GM23248 (cell line): ENCODE measurements at places on chromosomes 4 and X. TPM values are rescaled to one million over a fixed set of nuclear protein-coding genes. Genes with fewer than 3 reads are reported as not detected.

GYPE gene
- polyA plus RNA-seq = 4.0 and 4.7 TPM in 2 replicates

LPAR4 gene
- polyA plus RNA-seq = not detected in 2 replicates

RGN gene
- 2.4 and 5.0 TPM in 2 replicates for polyA plus RNA-seq

MAGEB2 gene
- not detected in 2 replicates for polyA plus RNA-seq

SLC4A4 gene
- polyA plus RNA-seq = 7.2 and 7.9 TPM in 2 replicates

BEX1 gene
- 79.4 and 79.9 TPM in 2 replicates for polyA plus RNA-seq

STATH gene
- not detected in 2 replicates for polyA plus RNA-seq

SMR3B gene
- not detected in 2 replicates for polyA plus RNA-seq

POU3F4 gene
- polyA plus RNA-seq = not detected in 2 replicates

CLNK gene
- polyA plus RNA-seq = not detected in 2 replicates

OTC gene
- polyA plus RNA-seq = not detected in 2 replicates

TCEAL5 gene
- polyA plus RNA-seq = not detected in 2 replicates

CT45A5 gene
- not detected in 2 replicates for polyA plus RNA-seq

FGF2 gene
- 36.9 and 38.4 TPM in 2 replicates for polyA plus RNA-seq

SULT1B1 gene
- 0.10 and 0.11 TPM in 2 replicates for polyA plus RNA-seq

GRCh38 chrX:37896511-37896890 lies 49.1 kb upstream of the DYNLT3 start:
- peak; percentile 19 for DNase-seq

DNA sequence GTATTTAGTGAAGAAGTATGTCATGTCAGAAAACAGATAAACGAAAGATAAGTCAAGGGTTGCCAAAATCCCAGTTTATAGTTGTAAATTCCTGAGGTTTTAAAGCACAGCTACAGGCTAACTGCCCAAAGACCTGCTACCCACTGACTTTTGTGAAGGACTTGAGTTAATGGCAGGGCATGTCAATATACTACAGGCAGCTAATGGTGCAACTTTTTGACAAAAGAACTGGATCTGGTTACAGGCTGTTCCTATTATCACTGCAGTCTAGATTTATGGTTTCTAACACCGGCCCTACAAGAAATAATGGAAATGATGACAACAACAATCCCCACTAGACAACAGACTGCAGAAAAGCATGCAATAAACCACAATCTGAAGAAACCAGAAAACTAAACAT lies 6.4 kb downstream of the SCML2 start:
- DNase-seq = no peak

GRCh38 chr4:15376594-15376993 lies 51.2 kb upstream of the C1QTNF7 start:
- DNase-seq = peak; percentile 36

DNA sequence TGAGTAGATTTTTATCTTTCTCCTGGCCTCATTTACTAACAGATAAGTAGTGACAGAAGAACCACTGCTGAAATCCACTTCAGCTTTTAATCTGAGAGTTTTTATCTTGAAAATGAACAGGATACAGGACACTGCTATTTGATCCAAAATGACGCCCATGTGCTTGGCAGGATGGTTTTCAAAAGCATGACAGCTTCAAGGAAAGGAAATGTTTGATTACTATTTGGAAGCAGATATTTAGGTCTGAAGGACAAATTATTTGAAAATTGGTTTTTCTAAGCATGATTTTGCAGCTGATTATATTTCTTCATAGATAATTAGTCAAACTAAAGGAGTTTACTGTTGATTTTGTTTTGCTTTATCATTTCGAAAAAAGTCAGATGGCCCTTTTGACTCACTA lies 11.1 kb downstream of the PACRGL start:
- no peak for DNase-seq

DNA sequence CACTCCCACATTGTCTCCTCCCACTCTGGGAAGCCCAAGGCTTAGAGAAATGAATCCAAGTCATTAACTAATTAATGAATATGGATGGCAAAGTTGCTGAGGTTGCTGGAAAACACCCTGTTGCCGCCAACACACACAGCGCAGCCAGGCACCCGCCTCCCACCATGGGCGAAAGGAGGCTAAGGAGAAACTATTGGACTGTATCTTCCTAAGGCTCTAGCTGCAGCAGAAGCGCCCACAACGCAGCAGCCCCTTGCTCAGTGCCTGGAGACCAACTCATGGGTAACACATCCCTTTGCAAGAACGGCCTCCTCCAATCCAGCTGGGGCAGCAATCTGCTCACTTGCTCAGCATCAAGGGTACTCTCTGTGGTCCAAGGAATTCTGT lies 34.2 kb downstream of the TSC22D3 start:
- DNase-seq = peak; percentile 10

GRCh38 chrX:121958886-121959285 lies 911.5 kb downstream of the GLUD2 start:
- DNase-seq = peak; percentile 34

GRCh38 chrX:154096140-154097002 lies 1.1 kb downstream of the MECP2 start:
- peak; percentile 71 for DNase-seq

- no peak for DNase-seq
These were observed 174.9 kb upstream of the PCDH18 start for GRCh38 chr4:137707102-137707620.

GRCh38 chr4:120723105-120723504 lies 199.4 kb downstream of the PRDM5 start:
- no peak for DNase-seq

GRCh38 chrX:130560544-130560943 lies 158.8 kb downstream of the RBMX2 start:
- DNase-seq = no peak

DNA sequence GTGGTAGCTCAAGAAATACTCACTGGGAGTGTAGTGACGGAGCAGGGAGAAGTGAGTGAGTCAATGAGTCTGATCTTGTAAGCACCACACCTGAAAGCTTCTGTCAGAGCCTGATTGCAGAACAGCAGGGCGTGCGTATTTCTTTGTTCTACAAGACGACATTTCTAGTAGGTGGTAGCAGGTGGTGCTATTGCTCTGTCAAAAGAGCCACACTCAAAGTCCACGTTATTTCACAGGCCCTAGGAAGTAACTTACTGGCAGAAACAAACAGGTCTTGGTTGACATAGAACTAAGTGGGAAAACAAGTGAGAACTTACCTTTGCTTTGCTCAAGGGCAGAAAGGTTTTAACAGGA lies 46.4 kb upstream of the SPRY1 start:
- no peak for DNase-seq

DNA sequence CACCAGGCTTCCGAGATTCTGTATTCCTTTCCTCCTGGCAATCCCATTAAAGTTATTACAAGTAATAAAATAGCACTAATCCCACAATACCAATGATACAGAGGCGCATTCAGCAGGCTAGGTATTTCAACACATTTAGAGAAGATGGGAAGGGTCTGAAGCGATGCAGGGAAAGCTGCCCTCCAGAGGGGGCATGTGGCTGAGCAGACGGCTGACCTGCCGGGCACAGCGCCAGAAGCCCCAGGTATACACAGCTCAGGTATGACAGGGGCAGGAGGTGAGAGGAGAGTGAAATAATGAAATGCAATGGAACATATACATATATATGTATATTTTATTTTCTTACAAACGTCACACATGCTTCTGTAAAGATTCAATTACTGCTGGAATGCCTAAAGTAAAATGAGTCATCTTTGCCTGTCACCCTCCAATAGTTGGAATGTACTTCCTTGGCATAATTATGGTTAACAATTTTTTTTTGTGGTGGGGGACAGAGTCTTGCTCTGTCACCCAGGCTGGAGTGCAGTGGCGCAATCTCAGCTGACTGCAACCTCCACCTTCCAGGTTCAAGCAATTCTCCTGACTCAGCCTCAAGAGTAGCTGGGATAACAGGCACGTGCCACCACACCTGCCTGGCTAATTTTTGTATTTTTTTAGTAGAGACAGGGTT lies 21.3 kb upstream of the CDKN2AIP start:
- peak; percentile 64 for DNase-seq

DNA sequence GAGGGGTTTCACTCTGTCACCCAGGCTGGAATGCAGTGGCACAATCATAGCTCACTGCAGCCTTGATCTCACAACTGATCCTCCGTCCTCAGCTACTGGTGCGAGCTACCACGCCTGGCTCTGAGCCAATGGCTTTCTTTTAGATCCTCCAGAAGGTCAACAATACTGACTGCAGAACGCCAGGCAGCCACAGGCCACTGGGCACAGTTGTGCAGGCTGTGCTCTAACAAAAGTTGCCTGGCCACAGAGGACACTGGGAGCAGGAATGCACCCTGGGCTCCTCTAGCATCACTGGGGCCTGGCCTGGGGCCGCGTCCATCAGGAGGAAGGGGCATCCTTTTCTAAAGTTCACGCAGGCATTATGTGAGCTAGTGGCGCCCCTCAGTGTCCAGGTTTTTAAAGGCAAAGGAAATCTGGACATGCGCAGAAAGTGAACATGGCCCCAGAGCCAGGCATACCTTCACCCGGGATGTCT lies 14.9 kb upstream of the PORCN start:
- peak; percentile 70 for DNase-seq

GRCh38 chr4:140789759-140790158 lies 33.6 kb upstream of the TBC1D9 start:
- DNase-seq = peak; percentile 28

GRCh38 chr4:78310740-78311115 lies 240.8 kb upstream of the ANXA3 start:
- DNase-seq = no peak

- DNase-seq = peak; percentile 24
These were observed 3.4 kb upstream of the IGBP1 start for GRCh38 chrX:70129816-70130215.

GRCh38 chr4:19278665-19279064 lies 973.0 kb upstream of the SLIT2 start:
- no peak for DNase-seq

GRCh38 chr4:55338486-55338885 lies 7.6 kb upstream of the SRD5A3 start:
- no peak for DNase-seq

GRCh38 chr4:124478470-124478869 lies 234.1 kb downstream of the ANKRD50 start:
- DNase-seq = no peak

DNA sequence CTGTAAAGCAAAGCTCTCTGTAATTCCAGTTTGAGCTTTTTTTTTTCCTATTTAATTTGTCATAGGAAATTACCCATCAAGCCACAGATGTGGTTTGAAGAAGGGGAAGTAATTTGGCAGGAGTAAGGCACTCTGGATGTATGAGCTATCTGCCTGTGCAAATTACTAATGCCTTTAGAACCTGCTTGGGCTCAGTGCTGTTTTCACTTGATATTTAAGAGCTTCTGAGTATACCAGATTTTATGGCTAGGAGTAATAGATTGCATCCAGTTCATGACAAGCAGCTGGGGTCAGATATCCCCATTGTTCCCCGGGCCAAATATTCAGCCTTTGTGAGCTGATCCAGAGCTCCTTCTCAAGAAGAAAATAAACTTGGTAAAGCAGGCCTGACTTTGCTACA lies 89.1 kb downstream of the DCAF8L2 start:
- DNase-seq = no peak

DNA sequence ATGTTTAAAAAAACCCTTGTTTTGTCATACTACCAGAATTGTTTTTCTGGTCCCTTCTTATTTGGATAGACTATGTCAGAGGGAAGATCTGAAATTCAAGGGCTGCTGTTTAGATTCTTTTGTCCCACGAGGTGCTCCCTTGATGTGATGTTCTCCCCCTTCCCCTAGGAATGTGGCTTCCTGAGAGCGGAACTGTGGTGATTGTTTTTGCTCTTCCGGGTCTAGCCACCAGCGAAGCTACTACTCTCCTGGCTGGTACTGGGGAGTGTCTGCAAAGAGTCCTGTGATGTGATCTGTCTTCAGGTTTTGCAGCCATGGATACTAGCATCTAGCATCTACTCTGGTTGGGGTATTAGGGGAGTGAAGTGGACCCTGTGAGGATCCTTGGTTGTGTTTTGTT lies 271.1 kb downstream of the DCAF12L2 start:
- no peak for DNase-seq

GRCh38 chr4:129578336-129578735 lies 482.4 kb downstream of the C4orf33 start:
- no peak for DNase-seq

DNA sequence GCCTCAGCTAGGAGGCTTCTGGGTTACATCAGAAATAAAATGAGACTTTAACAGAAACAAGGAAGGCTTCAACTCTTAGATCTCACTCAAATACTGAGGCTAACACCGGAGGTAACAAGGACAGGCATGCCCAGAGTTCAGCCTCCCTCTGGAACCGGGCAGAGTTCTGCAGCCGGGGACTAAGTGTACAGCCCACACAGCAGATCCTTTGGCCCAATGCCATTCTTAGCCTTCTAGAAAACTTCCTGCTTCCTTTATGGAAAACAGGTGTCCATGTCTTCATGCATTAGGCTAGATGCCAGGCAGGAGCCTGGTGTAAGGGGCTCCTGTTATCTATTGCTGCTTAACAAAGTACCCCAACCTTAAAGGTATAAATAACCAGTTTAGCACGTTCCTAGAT lies 369.7 kb downstream of the BCOR start:
- DNase-seq = peak; percentile 32

GRCh38 chr4:169846396-169846795 lies 88.7 kb upstream of the HPF1 start:
- no peak for DNase-seq

DNA sequence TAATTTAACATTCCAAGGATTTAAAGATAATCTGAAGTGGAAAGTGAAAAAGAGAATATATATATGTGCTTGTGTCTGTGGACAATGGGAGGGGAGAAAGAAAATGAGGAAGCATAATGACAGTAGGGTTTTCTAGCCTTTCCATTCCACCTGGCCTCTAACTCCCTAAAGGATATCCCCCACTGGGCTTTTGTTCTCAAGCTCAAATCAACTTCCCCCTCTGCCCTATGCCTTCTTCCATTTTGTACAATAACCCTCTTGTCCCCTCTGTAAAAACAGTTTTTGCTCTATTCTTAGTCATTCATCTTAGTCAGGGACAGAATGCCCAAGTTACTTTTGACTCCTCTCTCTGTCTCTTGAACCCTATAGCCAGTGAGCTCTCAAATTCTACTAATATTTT lies 23.6 kb downstream of the ANTXR2 start:
- DNase-seq = no peak

DNA sequence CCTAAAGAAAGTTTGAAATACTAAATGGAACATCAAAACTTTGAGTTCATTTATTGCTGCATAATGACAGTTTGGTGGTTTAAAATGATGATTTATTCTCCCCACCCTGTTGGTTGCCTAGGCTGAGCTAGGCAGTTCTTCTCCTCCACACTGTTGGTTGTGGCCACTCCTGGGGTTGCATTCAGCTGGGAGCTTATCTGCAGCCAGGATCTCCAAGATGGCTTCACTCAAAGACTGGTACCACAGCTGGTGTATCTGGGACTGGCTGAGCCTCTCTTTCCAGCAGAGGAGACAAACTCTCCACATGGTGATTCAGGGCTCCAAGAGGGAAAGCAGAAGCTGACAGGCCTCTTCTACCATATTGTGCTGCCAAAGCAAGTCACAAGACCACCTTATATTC lies 33.1 kb downstream of the MSL3 start:
- no peak for DNase-seq

- no peak for DNase-seq
These were observed 144.3 kb upstream of the STX18 start for GRCh38 chr4:4685810-4686795.
